Stimulated activated effector memory CD8-positive, alpha-beta T cell treated with anti-CD3 and anti-CD28 coated beads, Interleukin-12 subunit alpha, Interleukin-12 subunit beta, amount 100 ng/mL, for 72 hours (primary cell): ENCODE measurements at places on chromosomes 5 and 9.

DNA sequence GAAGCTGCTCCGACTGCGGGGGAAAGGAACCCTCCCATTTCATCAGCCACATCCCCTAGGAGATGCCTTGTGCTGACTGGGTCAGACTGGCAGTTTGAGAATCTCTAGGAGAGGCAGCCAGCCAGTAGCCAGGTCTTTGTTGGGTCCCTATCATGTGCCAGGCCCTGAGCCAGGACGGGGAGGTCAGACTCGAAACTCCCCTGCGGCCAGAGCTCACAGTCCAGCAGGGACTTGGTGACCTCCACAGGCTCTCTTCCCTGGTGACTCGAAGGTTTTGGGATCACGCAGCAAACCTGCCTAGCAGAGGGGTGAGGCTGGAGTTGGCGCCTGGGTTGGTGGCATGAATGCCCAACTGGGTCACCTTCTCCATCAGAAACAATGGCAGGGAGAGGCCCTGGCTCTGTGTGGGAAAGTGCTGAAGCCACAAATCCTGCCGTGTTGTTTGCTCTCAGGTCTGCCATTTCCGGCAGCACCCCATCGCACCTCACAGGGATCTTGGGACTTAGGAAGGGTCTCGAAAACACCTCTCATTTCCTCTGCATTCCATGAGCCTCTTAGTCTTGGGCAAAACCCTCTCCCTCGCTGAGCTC lies 14.4 kb upstream of the ORM1 start:
- no peak for DNase-seq

- DNase-seq, result no peak
Measured at GRCh38 chr9:15349892-15350761, 43.1 kb upstream of the TTC39B start.

GRCh38 chr5:31355337-31355736 lies 161.9 kb downstream of the CDH6 start:
- DNase-seq, result no peak

GRCh38 chr9:136745389-136746154 lies 2.8 kb downstream of the LCN6 start:
- no peak for DNase-seq

DNA sequence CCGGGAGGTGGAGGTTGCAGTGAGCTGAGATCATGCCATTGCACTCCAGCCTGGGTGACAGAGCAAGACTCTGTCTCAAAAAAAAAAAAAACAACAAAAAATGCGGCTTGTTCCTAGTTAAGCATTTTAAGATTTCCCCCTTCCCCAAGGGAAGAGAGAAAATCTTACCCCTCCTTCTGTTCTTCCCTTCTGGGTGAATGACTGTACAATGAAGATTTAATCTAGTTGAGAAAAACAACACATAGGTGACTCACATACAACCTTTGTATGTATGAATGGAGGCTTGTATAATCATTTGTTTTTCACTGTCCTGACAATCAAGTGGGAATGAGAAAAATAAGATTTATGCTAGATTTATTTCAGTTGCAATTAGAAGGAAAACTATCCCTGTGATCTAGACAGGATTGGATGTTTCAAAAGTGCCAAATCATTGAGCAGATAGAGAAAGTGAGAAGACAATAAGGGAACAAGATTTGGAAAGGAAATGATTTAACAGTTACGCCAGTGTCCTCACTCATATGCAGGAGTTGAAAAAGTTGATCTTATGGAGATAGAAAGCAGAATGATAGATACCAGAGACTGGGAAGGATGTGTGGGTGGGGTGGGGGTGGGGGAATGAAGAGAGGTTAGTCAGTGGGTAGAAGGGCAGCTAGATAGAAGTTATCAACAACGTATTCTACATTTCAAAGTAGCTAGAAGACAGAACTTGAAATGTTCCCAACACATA lies 16.7 kb downstream of the GDA start:
- DNase-seq, result no peak

GRCh38 chr5:168705321-168705720 lies 126.2 kb upstream of the PANK3 start:
- DNase-seq, result no peak

GRCh38 chr9:121499427-121500164 lies at the start of gene GGTA1:
Gene GGTA1, minus strand, starts transcription at chr9:121499844. Its CDS starts 31,922 bp downstream, at chr9:121467922.
- peak; percentile 4 for DNase-seq

GRCh38 chr5:61449804-61450492 lies 117.9 kb downstream of the ZSWIM6 start:
- DNase-seq, result no peak

DNA sequence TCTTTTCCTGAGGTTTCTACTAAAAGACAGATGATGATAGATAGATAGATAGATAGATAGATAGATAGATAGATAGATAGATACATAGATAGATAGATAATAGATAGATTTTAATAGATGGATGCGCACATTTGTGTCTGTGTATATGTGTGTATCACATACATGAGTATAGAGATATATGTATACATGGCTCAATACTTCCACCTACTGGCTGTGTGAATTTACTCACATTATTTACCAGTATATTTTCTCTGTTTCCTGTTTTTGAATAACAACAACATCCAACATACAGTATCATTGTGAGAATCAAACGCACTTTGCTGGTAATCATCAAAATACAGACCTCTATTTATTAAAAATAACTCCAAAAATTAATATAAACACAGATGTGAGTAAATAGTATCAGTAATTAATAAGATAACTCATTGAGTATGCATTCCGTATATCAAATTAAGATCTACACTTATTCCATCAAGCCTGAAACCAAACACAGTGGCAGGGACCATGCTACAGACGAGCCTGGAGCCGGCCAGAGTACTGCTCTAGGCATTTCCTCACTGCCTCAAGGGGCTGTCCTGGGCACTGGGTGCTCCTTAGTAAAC lies 338.0 kb downstream of the SEMA5A start:
- no peak for DNase-seq

DNA sequence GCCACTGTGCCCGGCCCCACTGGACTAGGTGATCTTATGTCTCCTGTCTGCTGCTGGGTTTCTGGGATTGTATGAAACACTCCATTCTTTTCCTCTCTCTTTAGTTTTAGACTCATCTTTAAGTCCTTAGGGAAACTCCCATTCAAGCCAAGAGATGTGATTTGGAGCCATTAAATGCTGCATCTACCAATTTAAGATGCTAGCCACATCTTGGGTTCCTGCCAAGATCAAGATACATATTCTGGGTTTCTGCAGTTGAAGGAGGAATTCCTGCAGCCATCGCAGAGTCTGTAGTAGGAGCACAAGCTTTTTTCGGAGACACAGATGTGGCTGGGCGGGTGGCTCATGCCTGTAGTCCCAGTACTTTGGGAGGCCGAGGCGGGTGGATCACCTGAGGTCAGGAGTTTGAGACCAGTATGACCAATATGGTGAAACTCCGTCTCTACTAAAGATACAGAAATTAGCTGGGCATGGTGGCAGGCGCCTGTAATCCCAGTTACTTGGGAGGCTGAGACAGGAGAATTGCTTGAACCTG lies 23.2 kb downstream of the STXBP1 start:
- DNase-seq, result no peak

GRCh38 chr5:136035837-136036236 lies 7.0 kb downstream of the TGFBI start:
- no peak for DNase-seq

GRCh38 chr5:157290981-157291711 lies 25.2 kb downstream of the CYFIP2 start:
- DNase-seq, result peak; percentile 66

GRCh38 chr5:10671041-10672008 lies 89.7 kb downstream of the DAP start:
- no peak for DNase-seq

DNA sequence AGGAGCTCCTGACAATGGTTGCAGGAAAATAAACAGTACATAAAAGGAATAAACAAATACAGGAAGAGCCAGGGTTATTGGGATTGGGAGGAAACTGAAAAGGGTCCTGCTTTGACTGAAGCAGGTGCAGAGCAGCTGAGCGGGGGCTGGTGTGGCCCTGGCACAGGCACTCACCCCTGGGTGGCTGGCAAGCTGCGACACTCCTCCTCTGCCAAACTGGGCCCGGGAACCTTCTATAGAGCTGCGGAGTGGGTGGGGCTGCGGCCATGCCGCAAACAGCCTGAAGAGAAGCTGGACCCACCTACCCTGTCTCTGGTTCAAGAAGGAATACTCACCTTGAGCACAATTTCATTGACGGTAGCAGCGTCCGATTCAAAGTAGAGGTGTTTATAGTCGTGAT lies 182.5 kb downstream of the GAPVD1 start:
- DNase-seq, result no peak

DNA sequence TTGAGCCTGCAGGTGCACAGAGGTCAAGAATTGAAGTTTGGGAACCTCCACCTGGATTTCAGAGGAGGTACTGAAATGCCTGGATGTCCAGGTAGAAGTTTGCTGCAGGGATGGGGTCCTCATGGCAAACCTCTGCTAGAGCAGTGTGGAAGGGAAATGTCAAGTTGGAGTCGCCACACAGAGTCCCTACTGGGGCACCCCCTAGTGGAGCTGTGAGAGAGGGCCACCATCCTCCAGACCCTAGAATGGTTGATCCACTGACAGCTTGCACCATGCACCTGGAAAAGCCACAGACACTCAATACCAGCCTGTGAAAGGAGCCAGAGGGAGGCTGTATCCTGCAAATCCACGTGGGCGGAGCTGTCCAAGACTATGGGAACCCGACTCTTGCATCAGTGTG lies 78.0 kb downstream of the GABRA1 start:
- DNase-seq, result no peak

- no peak for DNase-seq
Measured at GRCh38 chr9:127883959-127884358, 6.5 kb upstream of the AK1 start.

DNA sequence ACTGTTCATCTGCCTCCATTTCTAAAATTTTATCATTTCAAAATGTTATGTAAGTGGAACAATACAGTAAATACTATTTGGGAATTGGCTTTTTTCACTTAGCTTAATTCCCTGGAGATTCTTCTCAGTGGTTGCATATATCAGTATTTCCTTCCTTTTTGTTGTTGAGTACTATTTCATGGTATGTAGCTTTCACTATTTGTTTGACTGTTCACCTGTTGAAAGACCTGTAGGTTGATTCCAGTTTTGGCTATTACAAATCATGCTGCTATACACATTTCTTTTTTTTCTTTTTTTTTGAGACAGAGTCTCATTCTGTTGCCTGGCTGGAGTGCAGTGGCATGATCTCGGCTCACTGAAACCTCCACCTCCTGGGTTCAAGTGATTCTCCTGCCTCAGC lies 33.0 kb upstream of the PWWP2A start:
- no peak for DNase-seq
